T-helper 2 cell treated with Interferon-gamma antibody and Interleukin-4, amounts not matched to agents 5 μg/mL and 100 μg/mL, for 36 hours (primary cell): ENCODE measurements at places on chromosomes 2 and 18.

DNA sequence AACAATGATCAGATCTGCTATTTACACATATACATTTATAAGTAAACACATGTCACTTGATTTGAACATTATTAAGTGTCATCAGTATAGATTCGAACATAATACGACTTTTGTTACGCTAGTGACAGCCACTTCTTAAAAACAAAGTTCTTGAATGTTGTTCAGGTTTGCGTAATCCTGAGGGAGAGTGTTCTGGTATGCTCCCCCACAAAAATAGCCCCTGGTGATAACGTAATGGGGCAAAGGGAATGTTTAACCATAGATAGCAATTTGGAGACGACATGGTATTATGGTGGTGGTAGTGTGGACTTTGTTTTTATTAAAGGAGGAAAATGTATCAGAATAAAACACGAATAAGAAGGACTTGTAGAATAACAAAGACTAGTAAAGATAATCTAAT lies 90.6 kb downstream of the PLEKHM3 start:
- no peak for DNase-seq

- no peak for DNase-seq
Measured at GRCh38 chr2:24866946-24867345, 53.1 kb downstream of the ADCY3 start.

- DNase-seq, result no peak
Measured at GRCh38 chr18:31203096-31203793, 40.6 kb upstream of the DSC1 start.

DNA sequence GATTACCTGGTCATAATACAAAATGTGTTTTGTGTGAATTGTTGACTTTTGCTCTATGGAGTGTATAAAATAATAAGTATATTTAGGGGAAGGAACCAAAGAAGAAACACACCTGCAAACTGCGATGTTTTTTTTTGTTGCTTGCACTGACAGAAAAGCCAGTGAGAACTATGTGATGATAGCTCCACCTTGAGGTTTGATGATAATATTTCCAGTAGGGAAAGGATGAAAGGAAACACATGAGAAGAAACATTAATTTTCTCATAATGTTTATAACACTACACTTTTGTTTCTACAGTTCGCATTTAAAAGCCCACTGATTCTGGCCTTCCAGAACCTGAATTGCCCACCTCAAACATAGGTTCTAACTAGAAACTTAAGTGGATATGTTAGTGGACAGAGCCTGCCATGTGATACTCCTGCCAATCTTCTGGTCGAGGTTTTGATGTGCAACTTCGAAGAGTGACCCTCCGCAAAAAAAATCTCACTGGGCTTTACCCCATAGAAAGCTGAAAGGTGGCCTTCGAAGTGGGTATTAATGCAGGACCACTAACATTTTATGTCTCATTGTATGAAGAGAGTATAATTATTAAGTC lies 476.4 kb upstream of the SPHKAP start:
- no peak for DNase-seq

DNA sequence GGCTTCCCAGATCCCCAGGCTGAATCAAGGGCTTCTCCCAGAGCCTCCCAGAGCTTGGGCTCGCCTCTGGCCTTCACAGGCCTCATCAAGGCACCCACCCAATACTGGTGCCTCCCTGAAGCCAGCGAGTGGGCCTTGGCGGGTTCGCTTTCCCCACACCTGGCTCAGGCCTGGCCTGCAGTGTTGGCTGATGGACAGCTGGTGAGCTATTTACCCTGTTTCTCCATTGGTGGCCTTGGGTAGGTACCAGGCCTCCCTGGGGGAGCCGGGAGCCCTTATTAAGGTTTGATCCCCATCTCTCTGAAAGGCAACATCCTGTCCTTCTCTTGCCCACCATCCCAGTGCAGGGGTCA lies 18.2 kb upstream of the DUSP2 start:
- no peak for DNase-seq

- DNase-seq, result no peak
Measured at GRCh38 chr2:25176138-25176537, 7.8 kb upstream of the POMC start.

GRCh38 chr2:37267685-37268084 lies 36.2 kb downstream of the NDUFAF7 start:
- no peak for DNase-seq

- no peak for DNase-seq
Measured at GRCh38 chr18:36015629-36016028, 43.1 kb downstream of the RMP24 start.

DNA sequence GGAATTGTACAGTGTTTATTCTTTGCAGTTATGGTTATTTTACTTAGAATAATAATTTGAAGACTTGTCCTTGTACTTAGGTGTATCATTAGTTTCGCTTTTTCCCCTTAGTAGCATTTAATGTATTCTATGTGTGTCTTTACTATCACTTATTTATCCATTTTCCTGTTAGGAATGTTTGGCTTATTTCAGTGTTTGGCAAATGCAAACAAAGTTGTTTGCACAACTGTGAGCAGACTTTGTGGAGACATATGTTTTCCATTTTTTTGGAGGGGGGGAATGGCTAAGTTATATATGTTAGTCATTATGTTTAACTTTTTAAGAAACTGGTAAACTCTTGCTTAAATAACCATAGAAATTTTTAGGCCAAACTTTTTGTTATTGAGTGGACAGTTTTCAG lies 447.7 kb downstream of the SOX11 start:
- DNase-seq, result no peak

GRCh38 chr2:121470917-121471316 lies 59.8 kb upstream of the RNU4ATAC start:
- no peak for DNase-seq

- no peak for DNase-seq
Measured at GRCh38 chr2:156427074-156427473, 9.1 kb upstream of the GPD2 start.

DNA sequence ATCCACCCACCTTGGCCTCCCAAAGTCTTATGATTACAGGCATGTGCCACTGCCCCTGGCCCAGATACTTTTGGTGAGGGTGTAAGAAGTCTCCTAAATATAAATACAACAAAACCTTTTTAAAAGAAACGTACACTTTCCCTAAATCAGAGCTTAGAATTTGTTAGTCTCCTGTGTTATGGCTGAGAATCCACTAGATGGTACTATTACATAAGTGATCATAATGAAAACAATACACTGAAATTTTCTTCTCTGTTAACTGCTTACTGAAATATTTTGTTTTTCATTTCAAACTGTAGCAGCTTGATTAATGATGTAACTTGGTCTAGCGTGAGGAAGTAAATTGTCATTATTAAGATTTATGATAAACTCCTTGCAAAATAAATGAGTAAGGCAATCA lies 74.8 kb upstream of the FAM98A start:
- DNase-seq, result no peak

DNA sequence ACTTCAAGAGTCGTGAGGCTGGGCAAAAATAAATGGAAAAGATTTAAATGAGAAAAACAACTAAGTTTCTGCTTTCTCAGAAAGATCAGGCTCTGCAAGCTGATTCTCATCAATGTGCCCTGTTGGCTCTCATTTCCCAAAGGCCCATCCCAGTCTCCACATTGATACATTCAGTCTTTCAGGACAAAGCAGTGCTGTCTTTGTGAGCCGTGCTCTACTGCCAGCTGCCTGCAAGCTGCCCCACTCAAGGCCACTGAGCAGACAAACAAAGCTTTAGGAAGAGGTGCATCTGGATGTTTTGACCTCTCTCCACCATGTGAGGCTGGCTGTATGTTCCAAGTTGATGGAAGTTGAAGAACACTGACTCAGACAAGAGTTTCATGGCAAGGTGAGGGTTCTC lies 48.8 kb downstream of the FSHR start:
- DNase-seq, result no peak

GRCh38 chr2:98501876-98502275 lies 57.2 kb downstream of the INPP4A start:
- DNase-seq, result no peak

GRCh38 chr2:144666032-144666431 lies 146.1 kb upstream of the ZEB2 start:
- DNase-seq, result no peak

DNA sequence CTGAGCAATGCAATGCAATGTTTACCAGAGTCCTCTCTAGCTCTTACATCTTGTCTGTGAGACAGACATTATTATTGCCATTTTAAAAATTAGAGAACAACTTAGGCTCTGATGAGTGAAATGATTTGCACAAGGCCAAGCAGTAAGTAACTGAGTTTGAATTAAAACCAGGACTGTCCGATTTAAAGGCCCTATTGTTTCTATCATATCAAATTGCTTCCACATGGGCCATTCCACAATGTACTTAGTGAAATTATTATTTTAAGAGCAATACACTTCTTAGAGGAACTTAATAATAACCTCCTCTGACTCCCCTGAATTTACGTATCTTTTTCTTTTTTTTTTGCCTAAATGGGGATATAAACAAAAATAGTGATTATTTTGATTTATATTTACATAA lies 64.6 kb downstream of the PLCL1 start:
- no peak for DNase-seq

DNA sequence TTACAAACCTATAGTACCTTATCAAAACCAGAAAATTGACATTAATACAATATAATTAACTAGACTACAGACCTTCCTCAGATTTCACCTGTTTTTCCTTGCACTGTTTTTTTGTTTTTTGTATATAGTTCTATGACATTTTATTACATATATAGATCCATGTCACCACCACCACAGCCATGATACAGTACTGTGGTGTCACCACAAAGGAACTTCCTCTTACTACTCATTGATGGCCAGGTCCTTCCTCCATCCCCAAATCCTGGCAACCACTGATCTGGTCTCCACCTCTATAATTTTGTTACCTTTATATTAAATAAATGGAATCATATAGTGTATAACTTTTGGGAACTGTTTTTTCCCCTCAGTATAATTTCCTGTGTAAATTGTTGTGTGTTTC lies 19.4 kb upstream of the ATP6V1B1 start:
- DNase-seq, result no peak

DNA sequence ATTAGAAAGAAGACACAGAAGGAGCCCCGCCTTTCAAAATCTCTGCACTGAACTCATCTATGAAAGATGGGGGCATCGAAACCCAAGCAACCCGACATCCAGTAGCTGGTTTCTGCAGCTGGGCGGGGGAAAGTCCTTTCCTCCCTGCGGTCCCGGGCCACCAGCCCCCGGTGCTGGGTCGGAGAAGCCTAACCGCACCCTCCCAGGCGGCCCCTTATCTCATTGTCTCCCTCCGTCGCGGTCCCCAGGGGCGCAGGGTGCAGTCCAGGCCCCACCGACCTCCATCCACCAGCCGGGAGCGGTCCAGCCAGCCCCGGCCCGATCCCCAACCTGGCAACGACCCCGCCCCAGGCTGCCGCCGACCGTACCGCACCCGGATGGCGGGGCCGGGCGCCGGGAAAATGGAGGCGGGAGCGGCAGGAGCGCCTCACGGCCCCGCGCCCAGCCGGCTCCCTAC lies 452 bp downstream of the RAPH1 start:
- peak; percentile 39 for DNase-seq

DNA sequence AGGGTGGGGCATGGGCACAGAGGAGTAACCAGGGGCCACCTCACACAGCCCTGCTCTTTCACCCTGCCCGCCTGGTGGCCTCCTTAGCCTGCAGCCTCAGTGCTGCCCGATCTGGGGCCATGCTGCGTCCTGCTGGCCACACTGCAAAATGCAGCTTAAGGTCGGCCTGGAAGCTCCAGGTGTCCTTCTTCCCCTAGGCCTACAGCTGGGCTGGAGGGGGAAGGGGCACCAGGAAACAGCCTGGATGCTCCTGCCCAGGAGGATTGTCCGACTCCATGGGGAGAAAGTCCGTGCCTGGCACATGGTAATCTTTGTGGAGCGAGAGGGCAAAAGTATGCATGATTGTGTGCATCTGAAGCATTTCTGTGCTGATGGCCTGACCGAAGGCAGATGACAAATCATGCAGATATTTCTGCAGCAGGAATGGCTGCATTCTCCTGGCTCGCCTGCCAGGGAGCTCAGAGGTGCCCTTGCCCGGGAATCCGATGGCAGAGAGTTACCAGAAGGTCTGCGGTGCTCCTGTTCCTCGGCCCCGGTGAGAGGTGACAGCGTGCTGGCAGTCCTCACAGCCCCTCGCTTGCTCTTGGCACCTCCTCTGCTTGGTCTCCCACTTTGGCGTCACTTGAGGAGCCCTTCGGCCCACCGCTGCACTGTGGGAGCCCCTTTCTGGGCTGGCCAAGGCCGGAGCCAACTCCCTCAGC lies 12.8 kb upstream of the ALPP start:
- no peak for DNase-seq

DNA sequence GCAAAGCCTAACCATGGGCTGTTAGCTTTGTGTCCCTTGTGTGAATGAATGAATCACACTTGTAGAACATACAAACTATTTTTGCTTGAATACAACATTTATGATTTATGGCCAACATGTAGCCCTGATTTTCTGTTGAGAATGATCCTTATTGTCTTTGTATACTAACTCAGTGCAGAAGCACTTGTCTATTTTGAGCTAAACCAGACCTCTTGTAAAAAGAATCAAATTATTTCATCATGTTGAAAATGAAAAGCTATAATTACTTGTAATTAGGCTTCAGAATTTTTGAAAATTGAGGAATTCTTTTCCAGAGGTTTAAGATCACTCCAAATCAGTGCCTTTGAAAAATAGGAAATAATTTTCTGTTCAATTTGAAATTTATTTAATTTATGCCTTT lies 85.9 kb downstream of the ZNF407 start:
- no peak for DNase-seq

DNA sequence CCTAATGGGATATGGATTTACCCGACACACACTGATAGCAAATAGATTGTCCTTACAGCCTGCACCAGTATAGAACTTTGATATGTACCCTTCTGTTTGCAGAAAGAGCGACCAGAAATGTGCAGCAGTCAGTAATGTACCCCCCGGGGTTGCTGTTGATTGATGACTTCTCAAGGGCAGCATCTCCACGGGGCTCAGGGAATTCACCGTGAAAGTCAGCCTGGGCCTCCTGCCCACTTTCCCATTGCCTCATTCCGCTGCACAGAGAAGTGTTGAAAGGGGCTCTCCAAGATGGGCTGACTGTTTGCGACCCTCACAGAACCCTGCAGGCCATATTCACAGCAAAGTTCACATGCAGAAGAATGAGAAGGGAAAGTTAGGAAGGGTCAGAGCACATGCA lies 241.3 kb downstream of the PRKCE start:
- no peak for DNase-seq

- DNase-seq, result no peak
Measured at GRCh38 chr2:10790228-10790973, 22.2 kb downstream of the PDIA6 start.

DNA sequence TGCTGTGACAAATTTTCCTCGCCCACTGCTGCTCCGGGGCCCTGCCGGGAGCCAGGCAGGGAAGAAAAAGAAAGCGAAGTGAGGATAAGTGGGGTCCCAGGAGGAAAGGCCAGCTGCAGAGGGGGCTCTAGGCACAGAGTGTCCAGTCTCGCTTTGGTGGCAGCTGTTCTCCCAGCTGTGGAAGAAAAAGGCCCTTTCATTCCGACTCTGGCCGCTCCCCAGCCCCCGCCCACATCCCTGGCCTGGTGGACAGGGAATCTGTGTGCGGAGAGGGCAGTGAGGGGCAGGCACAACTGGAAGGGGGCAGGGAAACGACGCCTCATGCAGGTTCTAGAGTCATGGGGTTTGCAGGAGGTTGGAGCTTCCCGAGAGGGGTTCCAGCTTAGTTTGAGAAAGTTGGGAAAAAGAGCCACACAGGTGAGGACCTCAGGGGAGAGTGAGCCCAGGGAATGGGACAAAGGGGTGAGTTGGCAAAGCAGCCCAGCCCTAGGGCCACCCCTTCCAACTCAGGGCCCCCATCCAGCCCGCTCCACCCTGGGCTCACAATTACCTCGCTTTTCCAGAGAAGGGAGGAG lies 1.8 kb downstream of the RTKN start:
- no peak for DNase-seq

GRCh38 chr2:187917535-187917934 lies 363.3 kb upstream of the TFPI start:
- no peak for DNase-seq

- DNase-seq, result no peak
Measured at GRCh38 chr2:1593371-1594122, 150.8 kb downstream of the PXDN start.
